Mesothelial cell of epicardium (in vitro differentiated cells): ENCODE measurements at places on chromosomes 12 and 14. TPM values are rescaled to one million over a fixed set of nuclear protein-coding genes. Genes with fewer than 3 reads are reported as not detected.

- H3K4me1 ChIP-seq, result peaks cover 8% of the 10 kb centered on the region
- DNase-seq, result no peak
- no peak overlapping the region for H3K4me3 ChIP-seq
- H3K36me3 ChIP-seq, result peaks cover 7% of the 10 kb centered on the region
- no peak overlapping the region for H3K27ac ChIP-seq
These were observed 10.6 kb upstream of the PHLDA1 start for GRCh38 chr12:76042147-76042546.

- H3K27ac ChIP-seq, result no peak overlapping the region
- H3K4me1 ChIP-seq, result peaks cover under 1% of the 10 kb centered on the region
- H3K27me3 ChIP-seq, result peaks cover 41% of the 10 kb centered on the region
- no peak for DNase-seq
- H3K36me3 ChIP-seq, result no peaks in the 10 kb centered on the region
- no peak overlapping the region for H3K4me3 ChIP-seq
These were observed 5.7 kb downstream of the TMEM179 start for GRCh38 chr14:104598910-104599273.

DNA sequence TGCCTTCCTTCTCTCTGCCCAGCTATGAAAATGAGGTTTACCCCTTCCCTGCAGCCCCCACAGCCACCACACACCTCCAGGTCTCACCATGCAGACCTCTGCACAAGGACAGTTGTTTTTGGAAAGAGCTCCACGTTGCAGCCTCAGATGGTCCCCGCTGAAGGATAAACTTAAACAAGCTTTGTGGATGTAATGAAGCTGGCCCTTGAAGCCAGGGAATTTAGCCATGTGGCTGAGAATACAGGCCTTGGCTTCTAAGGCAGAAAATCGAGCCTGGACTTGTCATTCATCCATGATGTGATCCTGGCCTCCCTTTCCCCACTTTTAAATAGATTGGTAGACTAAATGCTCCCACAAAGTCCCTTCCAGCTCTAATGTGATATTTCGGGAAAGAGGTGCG lies 79.4 kb downstream of the TBX3 start:
- H3K4me3 ChIP-seq, result no peak overlapping the region
- H3K27me3 ChIP-seq, result no peaks in the 10 kb centered on the region
- no peaks in the 10 kb centered on the region for H3K36me3 ChIP-seq
- H3K4me1 ChIP-seq, result peaks cover 2% of the 10 kb centered on the region
- H3K27ac ChIP-seq, result no peak overlapping the region

DNA sequence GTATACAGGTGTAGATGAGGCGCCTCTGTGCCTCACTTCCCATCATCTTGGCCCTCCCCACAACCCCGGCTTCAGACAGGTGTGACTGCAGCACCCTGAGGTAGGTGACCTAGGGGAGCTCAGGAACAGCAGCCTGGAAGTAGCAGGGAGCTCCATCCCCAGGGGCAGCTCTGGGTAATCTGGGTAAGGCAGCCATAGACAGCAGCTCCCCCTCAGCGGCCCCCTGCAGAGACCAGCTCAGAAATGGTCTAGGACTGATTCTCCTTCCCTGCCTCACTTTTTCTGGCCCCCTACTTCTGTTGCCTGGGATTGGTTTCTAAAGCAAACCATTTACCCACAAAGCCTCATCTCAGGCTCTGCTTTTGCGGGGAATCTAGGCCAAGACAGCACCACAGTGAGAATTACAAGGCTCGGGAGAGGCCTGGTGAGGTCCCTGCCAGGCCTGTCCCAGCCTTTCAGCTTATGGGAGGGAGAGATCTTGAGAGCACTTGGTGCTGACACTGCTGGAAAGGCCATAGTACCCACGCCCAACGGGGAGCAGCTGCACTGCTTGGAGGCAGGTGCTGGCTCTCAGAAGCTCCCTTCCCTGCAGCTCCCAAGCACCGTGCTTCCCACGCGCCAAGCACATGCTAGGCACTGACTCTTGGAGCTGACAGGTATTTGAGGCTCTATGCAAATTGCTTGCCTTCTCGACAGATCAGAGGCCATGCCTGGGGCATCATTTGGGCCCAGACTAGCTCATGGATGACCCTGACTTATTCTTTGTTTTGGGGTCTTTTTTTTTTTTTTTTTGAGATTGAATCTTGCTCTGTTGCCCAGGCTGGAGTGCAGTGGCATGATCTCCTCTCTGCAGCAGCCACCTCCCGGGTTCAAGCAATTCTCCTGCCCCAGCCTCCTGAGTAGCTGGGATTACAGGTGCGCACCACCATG lies 45.1 kb upstream of the TRAF3 start:
- H3K4me3 ChIP-seq, result no peak overlapping the region
- no peaks in the 10 kb centered on the region for H3K27me3 ChIP-seq
- peaks cover 28% of the 10 kb centered on the region for H3K36me3 ChIP-seq
- no peak overlapping the region for H3K27ac ChIP-seq
- H3K4me1 ChIP-seq, result peaks cover 4% of the 10 kb centered on the region

- H3K4me1 ChIP-seq, result peaks cover 86% of the 10 kb centered on the region
- H3K36me3 ChIP-seq, result no peaks in the 10 kb centered on the region
- H3K27ac ChIP-seq, result peak overlapping the region; percentile 89
- no peak overlapping the region for H3K4me3 ChIP-seq
- no peaks in the 10 kb centered on the region for H3K27me3 ChIP-seq
- no peak for DNase-seq
These were observed 358.1 kb downstream of the RAD51B start for GRCh38 chr14:68177728-68178127.

DNA sequence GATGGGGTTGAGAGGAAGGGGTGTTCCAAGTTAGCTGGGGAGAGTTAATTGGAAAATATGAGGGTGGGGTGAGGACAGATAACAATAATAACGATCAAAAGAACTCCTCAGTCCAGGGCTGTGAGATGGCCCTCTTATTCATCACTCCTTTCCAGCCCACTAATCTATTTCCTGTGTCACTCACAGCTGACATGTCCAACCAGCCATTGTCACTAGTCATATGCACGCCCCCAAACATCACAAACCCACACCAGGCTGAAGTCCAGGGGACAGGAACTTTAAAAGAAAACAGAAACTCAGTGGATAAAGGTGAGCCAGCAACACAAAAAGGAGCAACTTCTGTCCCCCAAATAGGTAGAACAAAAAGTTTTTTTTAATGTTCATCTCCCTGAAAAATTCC lies 911 bp downstream of the CALCOCO1 start:
- H3K27me3 ChIP-seq, result peaks cover 8% of the 10 kb centered on the region
- H3K4me1 ChIP-seq, result peaks cover 25% of the 10 kb centered on the region
- DNase-seq, result no peak
- H3K36me3 ChIP-seq, result peaks cover 21% of the 10 kb centered on the region
- H3K27ac ChIP-seq, result peak overlapping the region; percentile 71

GRCh38 chr14:90551733-90552464 lies 155.1 kb downstream of the CALM1 start:
- DNase-seq, result no peak
- no peak overlapping the region for H3K4me3 ChIP-seq
- peaks cover 12% of the 10 kb centered on the region for H3K4me1 ChIP-seq
- peaks cover 12% of the 10 kb centered on the region for H3K36me3 ChIP-seq
- H3K27ac ChIP-seq, result no peak overlapping the region
- H3K27me3 ChIP-seq, result peaks cover 2% of the 10 kb centered on the region

DNA sequence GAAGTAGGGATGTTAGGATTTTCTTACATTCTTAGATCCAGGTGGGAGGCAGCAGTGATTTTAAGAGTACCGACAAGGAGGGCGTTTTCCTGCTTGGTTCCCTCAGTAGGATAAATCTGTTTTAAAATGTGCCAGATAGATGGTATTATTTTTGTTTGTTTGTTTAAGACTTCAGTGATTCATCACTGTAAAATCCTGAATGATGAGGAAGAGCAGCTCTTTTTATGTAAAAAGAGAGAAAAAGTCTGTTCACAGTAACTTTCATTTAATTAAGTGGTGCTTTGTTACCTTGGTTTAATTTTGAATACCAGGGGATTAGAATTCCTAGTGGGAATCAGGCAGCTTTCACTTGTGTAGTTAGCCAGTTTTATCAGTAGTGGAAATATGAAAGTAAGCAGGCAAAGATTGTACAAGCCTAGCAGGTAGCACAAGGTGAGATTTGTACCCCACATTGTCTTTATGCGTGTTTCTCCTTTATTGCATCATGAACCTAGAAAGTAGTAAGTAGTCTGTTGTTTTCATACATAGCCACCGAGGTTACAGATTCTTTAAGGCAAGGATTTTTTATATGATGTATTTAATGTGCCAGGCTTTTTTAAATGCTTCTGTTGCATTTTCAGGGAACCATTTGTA lies 349.6 kb downstream of the CCDC91 start:
- H3K27me3 ChIP-seq, result no peaks in the 10 kb centered on the region
- H3K4me3 ChIP-seq, result no peak overlapping the region
- no peak overlapping the region for H3K27ac ChIP-seq
- peaks cover 6% of the 10 kb centered on the region for H3K36me3 ChIP-seq
- DNase-seq, result no peak

DNA sequence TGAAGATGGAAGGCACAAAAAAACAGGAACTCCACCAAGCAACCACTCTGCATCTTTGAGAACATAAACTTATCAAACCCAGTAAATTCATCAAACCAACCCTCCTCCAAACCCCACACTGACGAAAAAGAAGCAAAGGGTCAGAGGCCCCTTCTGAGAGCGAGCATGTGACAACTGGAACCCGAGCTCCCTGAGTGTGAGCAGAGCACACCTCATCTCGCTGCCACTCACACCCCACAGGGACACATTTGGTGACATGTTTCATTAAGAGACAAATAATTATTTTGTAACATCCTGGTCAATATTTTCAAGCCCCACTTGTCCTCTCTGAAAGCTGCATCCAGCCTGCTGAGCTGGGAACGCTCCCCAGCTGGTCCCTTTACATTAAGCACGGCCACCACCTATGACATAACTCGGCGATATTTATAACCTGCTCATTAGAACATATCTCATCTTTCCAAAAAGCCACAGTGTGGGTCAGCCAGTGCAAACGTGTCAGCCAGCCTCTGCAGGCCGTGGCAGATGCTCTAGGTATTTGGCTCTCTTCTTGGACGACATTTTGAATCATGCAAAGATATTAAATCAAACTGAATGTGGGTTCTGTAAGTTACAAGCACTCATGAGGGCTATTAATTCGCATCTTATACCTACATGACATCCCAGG lies 120.1 kb downstream of the TTC7B start:
- H3K4me3 ChIP-seq, result no peak overlapping the region
- peaks cover 18% of the 10 kb centered on the region for H3K4me1 ChIP-seq
- DNase-seq, result no peak

DNA sequence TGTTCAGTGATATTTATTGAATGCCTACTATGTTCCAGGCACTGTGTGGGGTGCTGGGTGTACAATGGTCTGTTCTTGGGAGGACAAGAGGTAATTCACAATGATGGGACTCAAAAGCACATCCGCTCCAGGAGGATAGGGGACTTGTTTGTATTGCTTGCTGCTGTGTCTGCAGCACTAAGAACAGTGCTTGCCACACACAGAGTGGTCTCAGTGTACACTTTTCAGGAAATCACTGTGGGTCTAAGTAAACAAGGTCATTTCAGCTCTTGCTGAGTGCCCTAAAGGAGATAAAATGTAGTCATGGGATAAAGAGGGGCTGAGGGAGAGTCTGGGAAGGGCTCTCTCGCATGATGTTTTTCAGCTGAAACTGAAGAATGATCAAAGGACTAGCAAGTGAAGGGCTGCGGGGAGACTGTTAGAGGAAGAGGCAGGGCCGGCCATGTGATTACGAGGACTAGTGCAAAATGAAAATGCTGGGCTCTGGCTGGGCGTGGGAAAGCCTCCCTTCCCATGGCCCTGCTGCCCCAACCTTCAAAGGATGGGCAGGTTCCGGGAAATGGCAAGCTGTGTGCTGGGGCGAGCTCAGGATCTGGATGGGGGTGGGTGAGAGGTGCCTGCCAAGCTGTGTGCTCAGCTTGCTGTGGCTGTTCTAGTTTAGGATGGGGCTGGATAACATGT lies 39.1 kb downstream of the ADCK1 start:
- DNase-seq, result no peak
- no peak overlapping the region for H3K4me3 ChIP-seq
- no peaks in the 10 kb centered on the region for H3K4me1 ChIP-seq
- no peaks in the 10 kb centered on the region for H3K27me3 ChIP-seq

DNA sequence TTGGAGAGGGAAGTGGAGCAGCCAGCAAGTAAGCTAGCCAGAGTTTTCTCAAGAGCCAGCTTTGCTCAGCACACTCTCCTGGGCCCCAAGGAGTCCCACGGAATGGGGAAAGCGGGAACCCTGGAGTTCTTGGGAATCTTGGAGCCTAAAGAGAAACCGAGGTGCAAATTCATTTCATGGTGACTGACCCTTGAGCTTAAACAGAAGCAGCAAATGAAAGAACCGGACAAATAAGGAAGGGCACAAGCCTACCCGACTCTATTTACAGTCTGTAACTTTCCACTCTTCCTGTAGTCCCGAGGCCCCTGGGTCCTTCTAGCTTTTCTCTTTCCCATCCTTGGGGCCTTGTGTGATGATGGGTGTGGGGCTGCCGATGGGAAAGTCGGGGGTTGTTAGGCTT lies 18.1 kb upstream of the TIGAR start:
- H3K27ac ChIP-seq, result peak overlapping the region; percentile 36
- H3K4me1 ChIP-seq, result peaks cover 14% of the 10 kb centered on the region
- no peaks in the 10 kb centered on the region for H3K27me3 ChIP-seq
- H3K4me3 ChIP-seq, result no peak overlapping the region
- H3K36me3 ChIP-seq, result peaks cover 40% of the 10 kb centered on the region

- no peaks in the 10 kb centered on the region for H3K27me3 ChIP-seq
- H3K27ac ChIP-seq, result no peak overlapping the region
- DNase-seq, result no peak
These were observed 39.0 kb upstream of the ITPR2 start for GRCh38 chr12:26871985-26872384.

GRCh38 chr14:39169541-39169900 lies 612 bp downstream of the TRAPPC6B start:
- H3K36me3 ChIP-seq, result peaks cover 6% of the 10 kb centered on the region
- peak overlapping the region; percentile 94 for H3K27ac ChIP-seq
- no peaks in the 10 kb centered on the region for H3K27me3 ChIP-seq
- H3K4me3 ChIP-seq, result peak overlapping the region; percentile 83
- peaks cover 22% of the 10 kb centered on the region for H3K4me1 ChIP-seq

GRCh38 chr12:14873440-14874185 lies 12.0 kb downstream of the MGP start:
- no peak for DNase-seq
- peaks cover 50% of the 10 kb centered on the region for H3K4me1 ChIP-seq
- peak overlapping the region; percentile 51 for H3K27ac ChIP-seq
- no peaks in the 10 kb centered on the region for H3K27me3 ChIP-seq
- no peaks in the 10 kb centered on the region for H3K36me3 ChIP-seq

TDRD9 gene
- not detected in 3 replicates for total RNA-seq

CD163L1 gene
- total RNA-seq, result 0.11 to 0.58 TPM (median 0.16 TPM) in 3 replicates

SSPN gene
- 19.4 to 26.8 TPM (median 23.1 TPM) in 3 replicates for total RNA-seq

DTX1 gene
- 1.2 to 1.6 TPM (median 1.4 TPM) in 3 replicates for total RNA-seq

TMEM132C gene
- 24.2 to 26.0 TPM (median 25.5 TPM) in 3 replicates for total RNA-seq

MYH6 gene
- not detected in 3 replicates for total RNA-seq

SERPINA10 gene
- not detected in 3 replicates for total RNA-seq

ZCCHC8 gene
- total RNA-seq, result 27.2 to 28.6 TPM (median 28.4 TPM) in 3 replicates

CLEC1B gene
- total RNA-seq, result 0.18 to 0.51 TPM (median 0.34 TPM) in 3 replicates

RNF212B gene
- not detected in 3 replicates for total RNA-seq
